Upper lobe of right lung (tissue), 1 donor: ENCODE measurements at places on chromosomes 11 and 22. TPM values are rescaled to one million over a fixed set of nuclear protein-coding genes. Genes with fewer than 3 reads are reported as not detected.

The MED15 gene
- total RNA-seq, result 96.9 TPM

The FGF3 gene
- not detected for total RNA-seq

The VSIG10L2 gene
- not detected for total RNA-seq

The KCNQ1OT1 gene
- total RNA-seq, result 2.0 TPM

The MMP10 gene
- total RNA-seq, result 0.23 TPM

The GAL3ST1 gene
- 2.5 TPM for total RNA-seq

The OR5F1 gene
- total RNA-seq, result not detected

The PARVA gene
- total RNA-seq, result 84.0 TPM

The KCNK7 gene
- total RNA-seq, result 1.3 TPM

The MPZL2 gene
- 119 TPM for total RNA-seq

The APOC3 gene
- not detected for total RNA-seq

The SYTL2 gene
- total RNA-seq, result 36.5 TPM

The HORMAD2 gene
- total RNA-seq, result not detected

The MTA2 gene
- total RNA-seq, result 75.0 TPM

The CRYBA4 gene
- not detected for total RNA-seq
